Activated naive CD8-positive, alpha-beta T cell treated with anti-CD3 and anti-CD28 coated beads, Interleukin-2, amount 10 ng/mL, durations not matched to agents 7 days and 5 days (primary cell): ENCODE measurements at places on chromosomes 3 and 15.

GRCh38 chr15:70252056-70252950 is 154.6 kb upstream of the TLE3 start:
- no peak for DNase-seq

DNA sequence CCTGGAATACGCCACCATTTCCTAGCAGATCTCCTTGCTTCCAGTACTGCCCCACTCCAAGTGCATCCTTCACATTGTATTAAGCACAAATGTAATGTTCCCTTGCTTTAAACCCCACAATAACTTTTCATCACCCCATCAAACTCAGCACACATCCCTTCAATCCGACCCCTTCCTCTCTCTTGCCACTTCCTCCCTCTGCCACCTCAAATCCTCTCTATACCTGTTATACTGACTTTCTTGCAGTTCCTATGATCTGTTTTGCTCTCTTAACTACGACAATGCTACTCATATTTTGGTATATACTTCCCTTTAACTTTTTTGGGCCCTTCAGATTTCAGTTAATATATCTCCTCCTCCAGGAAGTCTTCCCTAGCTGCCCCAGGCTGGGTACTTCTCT is 14.1 kb downstream of the PARL start:
- DNase-seq, result no peak

- DNase-seq, result no peak
Measured at GRCh38 chr3:153373606-153374005, 211.6 kb downstream of the RAP2B start.

DNA sequence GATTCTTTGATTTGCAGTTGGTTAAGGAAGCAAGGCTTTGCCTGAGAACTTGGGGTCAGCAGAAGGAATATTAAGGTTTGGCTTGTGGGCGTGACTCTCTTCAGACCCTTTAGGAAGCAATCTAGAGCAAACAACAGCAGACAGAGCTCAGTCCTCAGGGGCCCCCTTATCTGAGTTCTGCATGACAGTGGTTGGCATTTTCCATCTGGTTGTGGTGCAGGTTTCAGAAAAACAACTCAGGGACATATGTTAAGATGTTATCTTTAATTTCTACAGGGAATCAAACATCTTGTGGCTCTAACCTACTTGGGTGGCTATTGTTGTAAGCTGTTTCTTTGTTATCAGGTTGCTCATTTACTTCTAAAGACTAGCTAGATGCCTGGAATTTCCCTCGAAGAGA is 141.4 kb downstream of the VPS8 start:
- DNase-seq, result no peak

- DNase-seq, result no peak
Measured at GRCh38 chr15:44729408-44730127, 6.8 kb upstream of the TRIM69 start.

DNA sequence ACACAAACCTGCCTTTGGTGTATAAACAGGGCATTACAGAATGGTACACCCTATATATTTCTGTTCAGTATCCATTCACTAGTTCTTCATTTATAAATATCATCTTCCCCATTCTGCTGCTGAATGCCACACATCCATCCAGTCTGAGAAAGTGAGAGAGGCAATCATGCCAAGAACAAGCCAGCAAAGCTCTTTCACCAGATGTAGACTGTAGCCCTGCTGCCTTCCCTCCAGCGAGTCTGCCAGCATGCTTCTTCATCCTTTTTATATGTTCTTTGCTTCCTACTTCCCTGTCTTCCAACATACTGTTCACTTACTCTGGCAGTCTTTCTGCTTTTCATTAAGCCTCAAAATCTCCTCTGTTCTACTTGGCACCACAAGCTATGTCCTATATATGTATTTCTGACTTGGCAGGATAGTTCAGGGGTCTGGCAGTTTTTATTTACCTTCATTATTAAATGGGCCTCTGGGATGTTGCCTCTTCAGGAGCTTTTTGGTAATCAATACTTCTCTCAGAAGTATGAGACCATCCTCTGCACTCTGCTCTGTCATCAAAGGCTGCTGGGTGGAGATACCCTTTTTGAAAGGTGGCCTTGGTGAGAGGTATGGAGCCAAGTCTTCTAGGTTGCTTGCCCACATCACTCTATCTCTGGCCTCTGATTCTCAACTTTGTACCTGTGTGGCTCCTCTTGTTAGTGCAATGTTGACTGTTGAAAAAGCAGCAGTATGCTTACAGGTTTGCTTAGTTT is 48.6 kb downstream of the CHP1 start:
- DNase-seq, result no peak

DNA sequence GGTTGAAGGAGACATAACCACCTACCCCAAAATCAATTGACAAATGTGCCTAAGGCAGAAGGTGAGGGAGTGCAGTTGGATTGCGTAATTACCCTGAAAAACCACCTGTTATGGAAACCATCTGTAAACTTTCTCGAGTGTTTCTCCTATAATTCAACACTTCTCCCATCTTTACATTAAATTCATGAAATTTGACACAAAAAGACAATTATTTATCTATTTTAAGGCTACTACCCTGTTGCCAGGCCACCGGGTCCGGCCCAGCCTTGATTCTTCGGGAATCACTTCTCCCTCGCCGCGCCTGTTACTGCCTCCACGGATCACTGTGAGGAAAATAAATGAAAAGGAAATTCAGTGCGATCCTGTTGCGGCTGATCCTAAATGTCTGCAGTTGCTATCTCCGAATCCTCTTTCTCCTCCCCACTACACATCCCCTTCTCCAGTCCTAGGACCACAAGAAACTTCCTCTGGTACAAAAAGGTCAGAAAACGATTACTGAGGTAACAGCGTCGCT is 646 bp downstream of the IQCB1 start:
- DNase-seq, result peak; percentile 35

DNA sequence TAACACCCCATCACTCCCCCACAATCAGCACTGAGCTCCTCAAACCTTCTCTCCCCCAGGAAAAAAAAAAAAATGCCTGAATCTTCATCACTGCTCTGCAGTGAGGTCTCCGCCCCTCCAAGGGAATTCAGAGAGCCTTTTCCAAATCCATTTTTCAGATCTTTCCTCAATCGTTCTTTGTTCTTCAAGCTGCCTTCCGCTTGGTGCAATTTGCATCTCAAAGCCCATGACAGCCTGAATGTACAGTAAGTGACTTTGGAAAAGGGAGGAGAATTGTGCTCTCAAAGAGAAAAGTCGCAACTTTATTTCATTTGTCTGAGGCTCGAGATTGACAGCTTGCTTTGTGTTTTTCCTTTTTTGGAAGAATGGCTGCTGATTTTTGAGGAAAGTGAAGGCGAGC is 75.0 kb downstream of the CORO2B start:
- DNase-seq, result no peak

GRCh38 chr15:96657096-96657495 is 326.6 kb downstream of the NR2F2 start:
- DNase-seq, result no peak

GRCh38 chr3:87501076-87501475 is 224.7 kb upstream of the POU1F1 start:
- DNase-seq, result no peak

GRCh38 chr3:59254976-59255375 is 205.2 kb upstream of the CFAP20DC start:
- DNase-seq, result no peak

DNA sequence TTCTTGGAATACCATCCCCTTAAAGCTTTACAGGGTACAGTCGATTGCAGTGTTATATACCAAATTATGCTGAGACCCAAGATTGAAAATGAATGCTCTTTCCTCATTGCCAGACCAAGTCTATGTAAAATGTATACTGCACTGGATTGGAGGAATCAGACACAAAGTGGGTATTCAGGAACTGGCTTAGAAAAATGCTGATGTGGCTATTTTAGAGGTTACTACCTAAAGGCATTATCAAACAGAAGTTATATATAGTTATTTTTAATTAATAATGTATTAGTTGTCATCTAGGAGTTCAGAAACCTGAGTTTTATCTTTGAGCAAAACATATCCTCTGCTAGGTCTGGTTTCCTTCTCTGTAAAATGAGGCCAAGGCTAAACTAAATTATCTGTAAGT is 3.6 kb upstream of the SPG21 start:
- DNase-seq, result no peak

DNA sequence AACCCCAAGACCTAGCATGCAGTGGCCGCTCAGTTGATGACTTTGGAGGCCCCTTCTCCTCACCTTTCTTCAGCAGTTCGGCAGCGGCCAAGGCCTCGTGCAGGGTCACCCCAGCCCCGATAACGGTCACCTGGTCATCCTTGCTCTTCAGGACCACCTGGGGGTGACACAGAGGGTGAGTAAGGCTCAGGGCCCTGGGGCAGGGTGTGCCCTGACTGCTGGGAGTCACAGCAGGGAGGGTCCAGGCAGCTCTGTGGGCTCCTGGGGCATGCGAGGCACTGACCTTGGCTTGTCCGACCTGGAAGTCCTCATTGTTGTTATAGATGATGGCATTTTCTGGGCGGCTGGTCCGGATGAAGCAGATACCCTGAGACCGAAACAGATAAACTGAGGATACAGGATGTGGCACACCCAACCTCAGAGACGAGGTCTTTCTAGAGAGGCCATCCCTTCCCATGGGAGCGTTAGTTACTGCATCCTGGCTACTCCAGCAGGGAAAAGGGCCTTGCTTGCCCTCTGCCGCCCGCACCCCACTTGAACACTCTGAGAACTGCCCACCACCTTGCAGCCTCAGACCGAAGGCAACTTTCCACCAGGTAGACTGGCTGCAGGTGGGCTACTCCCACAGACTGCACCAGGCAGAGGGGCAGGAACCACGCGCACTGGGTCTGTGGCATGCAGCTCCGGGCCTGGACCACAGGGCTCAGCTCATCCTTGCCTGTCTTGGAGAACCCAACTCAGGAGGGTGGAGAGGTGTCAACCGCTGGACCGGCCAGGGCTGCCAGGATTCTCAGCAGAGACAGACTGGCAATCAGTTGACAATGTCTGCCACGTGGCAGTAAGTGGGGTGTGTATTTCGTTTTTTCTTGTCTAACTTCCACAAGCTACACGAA is 27.6 kb downstream of the TKT start:
- no peak for DNase-seq

DNA sequence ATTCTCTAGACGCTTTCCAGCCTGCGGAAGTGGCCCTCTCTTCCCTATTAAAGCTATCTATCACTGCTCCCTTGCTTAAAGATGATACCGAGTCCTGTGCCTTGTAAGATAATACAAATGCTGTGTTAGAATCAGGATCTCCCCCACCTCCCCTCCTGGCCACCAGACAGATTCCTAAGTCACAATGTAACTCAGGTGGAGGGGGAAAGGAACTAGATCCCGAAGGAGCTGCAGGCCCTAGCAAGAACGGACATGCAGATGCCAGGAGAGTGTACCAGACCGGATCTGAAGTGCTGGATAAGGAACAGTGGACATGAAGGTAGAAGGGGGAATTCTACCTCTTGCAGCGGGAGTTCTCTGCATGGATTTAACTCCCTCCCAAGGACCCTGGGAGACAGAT is 230.7 kb upstream of the LYSMD4 start:
- no peak for DNase-seq

DNA sequence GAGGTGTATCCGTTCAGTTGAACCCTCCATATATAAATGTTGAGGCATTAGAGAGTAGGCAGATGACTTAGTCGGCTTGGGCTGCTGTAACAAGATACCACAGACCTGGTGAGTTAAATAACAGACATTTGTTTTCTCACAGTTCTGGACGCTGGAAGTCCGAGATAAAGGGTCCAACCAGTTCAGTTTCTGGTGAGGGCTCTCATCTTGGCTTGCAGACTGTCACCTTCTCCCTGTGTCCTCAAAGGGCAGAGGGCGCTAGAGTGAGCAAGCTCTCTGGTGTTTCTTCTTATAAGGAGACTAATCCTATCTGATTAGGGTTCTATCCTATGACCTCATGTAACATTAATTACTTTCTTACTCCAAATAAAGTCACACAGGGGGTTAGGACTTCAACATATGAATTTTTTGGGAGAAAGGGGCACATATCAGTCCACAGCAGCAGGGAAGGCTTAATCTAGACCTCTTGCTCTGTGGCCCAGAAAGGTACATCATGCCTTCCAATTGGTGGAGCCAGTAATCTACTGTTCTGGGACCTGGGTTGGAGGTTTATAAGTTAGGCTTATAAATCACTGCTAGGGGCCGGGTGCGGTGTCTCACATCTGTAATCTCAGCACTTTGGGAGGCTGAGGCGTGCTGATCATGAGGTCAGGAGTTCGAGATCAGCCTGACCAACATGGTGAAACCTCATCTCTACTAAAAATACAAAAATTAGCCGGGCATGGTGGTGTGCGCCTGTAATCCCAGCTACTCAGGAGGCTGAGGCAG is 26.3 kb upstream of the SLC28A2 start:
- no peak for DNase-seq

DNA sequence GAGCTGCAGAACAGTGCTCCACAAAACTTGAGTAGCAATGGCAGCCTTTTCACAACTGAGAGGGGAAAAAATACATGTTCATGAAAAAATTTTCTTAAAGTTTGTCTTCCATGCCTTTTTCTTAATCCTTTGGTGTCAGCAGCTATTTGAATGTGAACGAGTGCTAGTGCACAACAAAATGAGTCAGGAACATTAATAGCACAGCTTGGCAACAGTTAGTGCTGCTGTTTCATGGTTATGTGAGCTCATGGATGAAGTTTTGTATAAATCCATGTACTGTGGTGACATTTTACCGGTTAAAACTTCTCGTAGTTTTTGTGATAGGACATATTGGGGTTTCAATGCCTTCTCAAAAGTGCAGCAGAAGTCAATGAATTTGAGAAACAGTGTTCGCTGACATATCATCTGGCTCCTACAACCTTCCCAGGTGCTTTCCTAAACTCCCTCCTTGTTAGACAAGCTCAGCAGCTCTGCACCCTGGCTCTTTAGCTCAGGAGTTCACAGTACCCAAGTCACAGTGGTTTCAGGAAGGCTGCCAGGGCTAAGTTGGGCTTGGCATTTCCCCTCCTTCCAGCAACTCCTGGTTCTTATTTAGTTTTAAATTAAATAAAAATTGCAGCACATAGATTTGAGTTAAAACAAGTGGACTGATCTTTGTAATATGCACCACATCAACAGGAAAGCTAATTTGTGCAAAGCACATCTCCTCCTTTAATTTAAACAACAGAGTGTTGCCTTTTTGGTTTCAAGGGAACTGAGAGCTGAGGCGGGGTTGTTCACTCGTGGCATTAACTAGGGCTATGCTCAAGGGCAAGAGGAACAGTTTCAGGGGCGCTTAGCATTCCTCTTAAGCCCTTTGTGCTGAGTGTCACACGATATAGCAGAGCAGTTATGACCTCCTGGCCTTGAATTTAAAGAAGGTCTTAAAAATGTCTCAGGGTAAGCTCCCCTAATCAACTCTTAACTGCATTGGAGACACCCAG is 362.8 kb downstream of the CHST2 start:
- no peak for DNase-seq

- DNase-seq, result no peak
Measured at GRCh38 chr3:75938921-75939320, 153.6 kb upstream of the ZNF717 start.

DNA sequence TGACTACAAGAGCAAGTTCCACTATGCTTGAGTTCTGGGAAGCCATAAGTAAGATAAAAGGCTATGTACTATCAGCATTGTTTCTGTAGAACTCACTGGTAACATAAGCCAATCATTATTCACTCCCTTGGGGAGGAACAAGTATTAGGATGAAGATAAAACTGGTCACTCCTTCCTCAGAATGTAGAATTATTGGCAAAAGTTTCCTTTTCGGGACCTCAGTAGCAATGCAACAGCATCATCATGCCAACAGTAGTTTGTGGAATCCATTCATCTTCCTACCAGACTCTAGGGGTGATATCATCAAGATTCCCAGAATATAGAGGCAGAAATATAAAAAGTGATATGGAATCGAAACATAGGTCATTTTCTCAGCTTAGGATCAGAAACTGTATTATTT is 209.5 kb downstream of the PLOD2 start:
- no peak for DNase-seq
